Stomach (tissue), 19 donors: ENCODE measurements at places on chromosomes 13 and 19. TPM values are rescaled to one million over a fixed set of nuclear protein-coding genes. Genes with fewer than 3 reads are reported as not detected.

DAZAP1 gene
- total RNA-seq: 42.5 TPM

SEMA6B gene
- 6.7 TPM for total RNA-seq

PRR22 gene
- 7.8 TPM for total RNA-seq

SULT2A1 gene
- not detected for total RNA-seq

KCNJ14 gene
- total RNA-seq: 1.0 TPM

DNA sequence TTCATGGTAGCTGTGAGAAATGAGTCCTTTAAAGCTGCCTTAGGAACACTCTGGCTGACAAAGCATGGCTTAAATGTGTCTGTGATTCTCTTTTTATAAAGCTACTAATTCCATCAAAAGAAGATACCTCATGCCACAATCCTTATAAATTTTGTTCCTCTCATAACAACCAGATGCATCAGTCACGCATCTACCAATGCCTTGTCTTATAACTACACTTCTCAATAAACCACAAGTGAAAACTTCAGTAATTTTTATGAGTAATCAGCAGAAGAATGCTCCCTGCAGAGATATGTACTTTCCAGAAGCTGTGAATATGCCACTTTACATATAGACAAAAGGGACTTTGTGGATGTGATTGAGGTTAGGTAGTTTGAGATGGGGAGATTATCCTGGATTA, 147.8 kb downstream of the SUCLA2 start:
- no peak overlapping the region for H3K4me3 ChIP-seq
- no peak overlapping the region for H3K27ac ChIP-seq
- H3K36me3 ChIP-seq: no peaks in the 10 kb centered on the region
- no peaks in the 10 kb centered on the region for H3K4me1 ChIP-seq
- H3K27me3 ChIP-seq: no peaks in the 10 kb centered on the region

- H3K4me3 ChIP-seq: no peak overlapping the region
- no peaks in the 10 kb centered on the region for H3K27me3 ChIP-seq
- no peak overlapping the region for H3K27ac ChIP-seq
- peaks cover 23% of the 10 kb centered on the region for H3K4me1 ChIP-seq
- peaks cover 50% of the 10 kb centered on the region for H3K36me3 ChIP-seq
Observed at GRCh38 chr19:51573331-51573730, 2.2 kb downstream of the ZNF175 start.

DNA sequence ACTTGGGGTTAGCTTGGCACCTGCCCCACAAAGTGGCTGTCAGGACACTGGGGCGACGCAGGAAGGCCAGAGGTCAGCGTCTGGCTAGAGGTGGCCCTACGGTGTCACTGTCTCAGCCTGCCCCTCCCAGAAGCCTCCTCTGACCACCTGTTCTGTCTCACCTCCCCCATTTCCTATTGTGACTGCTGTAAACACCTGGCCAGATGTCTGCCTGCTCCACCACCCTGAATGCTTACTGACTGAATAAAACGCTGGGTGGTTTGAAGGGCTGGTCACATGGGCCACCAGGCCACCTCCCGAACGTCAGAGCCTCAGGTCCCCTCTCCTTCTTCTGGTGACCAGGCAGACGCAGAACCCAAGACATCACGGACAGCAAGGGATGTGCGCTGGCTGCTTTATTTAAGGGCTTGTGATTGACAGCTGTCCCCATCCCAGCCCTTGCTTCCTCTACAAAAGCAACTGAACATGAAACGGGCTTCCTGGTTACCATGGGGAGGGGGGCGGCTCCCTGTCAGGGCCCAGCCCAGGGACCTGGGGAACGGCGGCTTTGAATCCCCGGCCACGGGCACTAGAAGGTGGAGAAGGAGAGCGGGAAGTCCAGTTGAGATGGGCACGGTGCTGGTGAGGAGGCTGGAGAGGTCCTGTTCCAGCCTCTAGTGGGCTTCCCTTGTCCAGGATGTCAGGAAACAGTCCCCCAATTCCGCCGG, 6.2 kb downstream of the ELOF1 start:
- H3K4me3 ChIP-seq: no peak overlapping the region
- H3K36me3 ChIP-seq: peaks cover 54% of the 10 kb centered on the region
- no peak for DNase-seq
- H3K27me3 ChIP-seq: no peaks in the 10 kb centered on the region
- H3K27ac ChIP-seq: peak overlapping the region; percentile 72
- peaks cover 30% of the 10 kb centered on the region for H3K4me1 ChIP-seq

DNA sequence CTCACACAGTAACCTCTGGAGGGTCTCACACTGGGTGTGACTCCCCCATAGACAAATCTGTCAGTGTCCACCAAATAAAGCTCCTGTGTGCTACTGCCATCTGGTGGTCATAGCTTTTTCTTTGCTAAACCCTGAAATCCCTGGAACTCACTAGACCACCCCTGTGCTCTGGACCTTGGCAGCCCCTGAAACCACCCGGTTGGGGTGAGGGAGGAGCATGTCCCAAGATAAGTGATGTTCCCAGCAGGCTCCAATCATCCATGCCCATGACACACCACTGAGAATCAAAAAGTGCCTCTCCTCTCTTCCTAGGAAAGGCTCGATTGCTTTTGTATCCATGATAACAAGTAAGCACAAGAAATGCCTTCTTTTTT, 6.5 kb upstream of the HSD17B14 start:
- no peak overlapping the region for H3K27ac ChIP-seq
- DNase-seq: no peak
- H3K27me3 ChIP-seq: no peaks in the 10 kb centered on the region
- H3K36me3 ChIP-seq: peaks cover 47% of the 10 kb centered on the region
- no peaks in the 10 kb centered on the region for H3K4me1 ChIP-seq
- no peak overlapping the region for H3K4me3 ChIP-seq

DNA sequence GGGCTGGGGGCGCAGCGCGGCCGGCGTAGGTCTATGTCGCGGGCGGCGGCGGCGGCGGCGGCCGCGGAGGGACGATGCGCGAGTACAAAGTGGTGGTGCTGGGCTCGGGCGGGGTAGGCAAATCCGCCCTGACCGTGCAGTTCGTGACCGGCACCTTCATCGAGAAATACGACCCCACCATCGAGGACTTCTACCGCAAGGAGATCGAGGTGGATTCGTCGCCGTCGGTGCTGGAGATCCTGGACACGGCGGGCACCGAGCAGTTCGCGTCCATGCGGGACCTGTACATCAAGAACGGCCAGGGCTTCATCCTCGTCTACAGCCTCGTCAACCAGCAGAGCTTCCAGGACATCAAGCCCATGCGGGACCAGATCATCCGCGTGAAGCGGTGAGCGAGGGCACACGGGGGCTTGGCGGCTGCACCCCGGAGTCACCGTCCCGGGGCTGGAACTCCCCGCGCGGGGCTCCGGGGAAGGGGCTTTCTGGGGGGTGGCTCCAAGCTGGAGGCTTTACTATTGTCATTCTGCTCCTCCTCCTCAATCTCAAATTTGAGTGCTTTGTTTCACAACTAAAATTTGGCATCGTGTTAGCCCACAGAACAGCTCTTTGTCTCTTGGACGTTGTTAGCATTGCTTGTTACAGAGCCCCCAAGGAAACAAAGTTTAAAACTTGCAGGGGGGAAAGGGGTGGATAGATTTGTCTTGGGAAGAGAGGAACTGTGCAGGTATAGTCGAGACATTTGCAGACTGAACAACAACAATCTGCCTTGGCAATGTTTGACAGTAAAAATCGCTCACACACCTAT, 630 bp downstream of the RAP2A start:
- H3K4me3 ChIP-seq: peak overlapping the region; percentile 67
- peak overlapping the region; percentile 97 for H3K27ac ChIP-seq
- DNase-seq: peak; percentile 79
- H3K4me1 ChIP-seq: peaks cover 48% of the 10 kb centered on the region

DNA sequence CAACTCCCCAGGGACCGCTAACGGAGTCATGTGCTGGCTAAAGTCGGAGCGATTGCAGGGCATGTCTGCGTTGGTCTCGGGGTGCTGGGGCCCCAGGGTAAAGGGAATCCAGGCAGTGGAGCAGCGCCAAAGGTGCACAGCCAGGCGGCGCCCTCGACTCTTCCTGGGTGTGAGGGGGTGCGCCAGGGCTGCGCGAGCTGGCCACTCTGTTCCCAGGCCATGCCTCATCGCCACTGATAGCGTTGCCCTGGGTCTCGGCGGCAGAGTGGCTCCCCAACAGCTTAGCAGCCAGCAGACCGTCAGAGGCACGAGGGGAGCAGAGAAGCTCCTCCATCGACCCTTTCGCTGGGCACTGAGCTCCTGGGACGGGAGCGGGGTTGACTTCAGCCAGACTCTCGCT, 152.7 kb downstream of the B3GLCT start:
- no peak for DNase-seq
- peaks cover 4% of the 10 kb centered on the region for H3K27me3 ChIP-seq
- H3K27ac ChIP-seq: no peak overlapping the region
- no peaks in the 10 kb centered on the region for H3K36me3 ChIP-seq
- no peaks in the 10 kb centered on the region for H3K4me1 ChIP-seq
- H3K4me3 ChIP-seq: no peak overlapping the region

DNA sequence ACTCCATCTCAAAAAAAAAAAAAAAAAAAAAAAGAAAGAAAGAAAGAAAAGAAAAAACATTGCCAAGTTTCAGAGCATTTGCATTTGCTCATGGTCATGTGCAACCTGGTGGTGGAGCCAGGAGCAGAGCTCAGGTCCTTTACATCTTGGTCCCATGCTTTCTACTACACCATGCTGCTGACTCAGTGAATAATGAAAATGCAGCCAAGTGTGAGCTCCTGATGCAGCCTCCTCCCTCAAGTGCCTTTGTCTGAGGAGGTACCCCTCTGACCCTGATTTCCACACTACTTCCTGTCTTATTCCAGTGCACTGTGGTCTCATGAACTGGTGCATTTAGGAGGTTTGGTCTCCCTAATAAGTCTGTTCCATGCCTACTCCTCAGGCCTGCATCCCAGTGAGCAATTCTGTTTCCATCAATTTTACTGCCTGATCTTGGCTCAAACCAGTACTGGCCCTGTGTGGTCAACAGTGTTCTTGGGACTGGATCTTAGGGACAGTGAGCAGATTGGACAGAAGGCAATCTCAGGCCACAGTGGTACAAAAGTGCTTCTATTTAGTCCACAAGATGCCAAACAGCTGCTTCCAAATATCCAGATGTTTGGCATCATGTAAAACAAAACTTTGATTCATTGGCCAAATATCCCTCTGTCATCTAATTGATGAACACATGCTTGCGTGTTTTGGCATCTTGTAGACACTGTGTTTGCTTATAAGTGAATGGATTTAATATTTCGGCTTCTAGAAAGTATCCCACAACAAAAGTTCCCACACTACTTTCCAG, 28.8 kb upstream of the LRCH1 start:
- DNase-seq: peak; percentile 49
- H3K4me3 ChIP-seq: no peak overlapping the region
- no peak overlapping the region for H3K27ac ChIP-seq
